ENCODE measurements at places on chromosomes 6 and 20.

DNA sequence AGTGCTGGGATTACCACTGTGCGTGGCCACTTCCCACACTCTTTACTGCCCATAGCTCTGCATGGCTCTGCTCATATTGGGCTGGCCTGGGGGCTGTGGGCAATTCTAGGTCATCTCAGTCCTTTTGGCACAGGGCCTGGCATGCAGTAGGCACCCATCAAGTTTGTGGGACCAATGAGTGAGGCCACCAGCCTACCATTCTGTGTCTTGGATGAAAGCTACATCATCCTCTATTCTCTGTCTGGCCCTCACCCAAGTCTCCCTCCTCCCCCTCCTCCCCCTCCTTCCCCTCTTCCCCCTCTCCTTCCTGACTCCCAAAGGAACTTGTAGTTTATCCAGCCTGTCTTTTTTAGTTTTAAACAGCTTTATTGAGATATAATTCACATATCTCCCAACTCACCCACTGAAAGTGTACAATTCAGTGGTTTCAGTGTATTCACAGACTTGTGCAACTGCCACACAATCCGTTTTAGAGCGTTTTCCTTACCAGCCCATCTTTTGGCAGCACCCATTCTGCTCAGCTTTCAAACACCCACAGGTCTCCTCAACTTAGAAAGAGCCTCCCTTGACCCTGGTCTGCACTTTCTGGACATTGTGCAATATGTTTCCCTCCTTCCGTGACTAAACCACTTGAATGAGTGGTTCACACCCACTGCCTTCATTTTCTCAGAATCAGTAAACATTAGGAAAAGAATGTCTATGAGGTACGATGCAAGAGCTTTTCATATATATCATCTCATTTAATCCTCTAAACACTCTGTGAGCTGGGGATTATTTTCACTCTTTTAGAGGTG lies 21.5 kb upstream of the MRPS18A start:
- DNase-seq, result no peak

- DNase-seq, result no peak
These were observed 70.9 kb downstream of the OPN5 start for GRCh38 chr6:47852727-47853126.

DNA sequence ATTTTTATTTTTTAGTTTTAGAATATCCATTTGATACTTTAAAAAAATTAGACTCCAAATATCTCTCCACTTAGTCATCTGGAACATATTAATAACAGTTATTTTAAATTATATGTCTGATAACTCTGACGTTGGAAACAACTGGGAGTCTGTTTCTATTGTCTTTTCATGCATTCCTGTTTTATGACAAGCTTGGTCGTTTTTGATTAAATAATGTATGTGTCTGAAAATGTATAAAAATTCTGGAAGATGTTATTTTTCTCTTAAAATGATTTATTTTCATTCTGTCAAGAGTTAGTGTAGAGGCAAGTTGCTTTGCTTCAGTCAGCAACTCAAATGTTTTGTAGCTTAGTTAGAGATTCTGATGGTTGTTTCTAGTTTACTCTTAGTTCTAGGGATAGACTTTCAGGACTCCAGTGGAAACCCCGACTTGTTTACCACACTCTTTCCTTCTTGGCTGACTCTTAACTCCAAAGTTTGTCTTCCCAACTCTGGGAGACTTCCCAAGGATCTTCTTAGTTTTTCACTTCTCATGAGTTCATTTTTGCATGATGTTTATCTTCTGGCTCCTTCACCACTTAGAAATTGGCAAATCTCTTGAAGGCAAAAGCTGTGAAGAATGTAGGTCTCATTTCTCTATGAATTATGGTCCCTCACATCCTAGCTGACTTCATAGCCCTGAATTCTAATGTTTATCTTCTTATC lies 190.9 kb downstream of the LAMA2 start:
- DNase-seq, result no peak

DNA sequence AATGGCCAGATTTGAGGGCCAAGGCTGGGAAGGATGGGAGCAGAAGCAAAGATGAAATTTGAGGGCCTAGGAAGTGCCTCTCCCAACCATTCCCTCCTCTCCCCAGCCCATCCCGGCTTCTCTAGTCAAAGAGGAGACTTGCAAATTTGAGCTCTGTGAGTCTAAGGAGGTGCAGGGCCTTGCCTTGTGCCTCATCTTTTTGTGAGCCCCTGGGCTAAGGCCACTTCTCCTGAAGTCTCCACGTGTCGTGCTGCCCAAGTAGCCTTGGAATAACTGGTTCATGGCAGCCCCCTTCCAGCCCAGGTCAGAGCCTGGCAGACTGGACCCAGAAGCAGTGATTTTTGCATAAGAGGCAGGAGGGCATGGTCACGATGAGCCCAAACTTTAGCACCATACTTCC lies 6.7 kb downstream of the PTGIS start:
- no peak for DNase-seq

DNA sequence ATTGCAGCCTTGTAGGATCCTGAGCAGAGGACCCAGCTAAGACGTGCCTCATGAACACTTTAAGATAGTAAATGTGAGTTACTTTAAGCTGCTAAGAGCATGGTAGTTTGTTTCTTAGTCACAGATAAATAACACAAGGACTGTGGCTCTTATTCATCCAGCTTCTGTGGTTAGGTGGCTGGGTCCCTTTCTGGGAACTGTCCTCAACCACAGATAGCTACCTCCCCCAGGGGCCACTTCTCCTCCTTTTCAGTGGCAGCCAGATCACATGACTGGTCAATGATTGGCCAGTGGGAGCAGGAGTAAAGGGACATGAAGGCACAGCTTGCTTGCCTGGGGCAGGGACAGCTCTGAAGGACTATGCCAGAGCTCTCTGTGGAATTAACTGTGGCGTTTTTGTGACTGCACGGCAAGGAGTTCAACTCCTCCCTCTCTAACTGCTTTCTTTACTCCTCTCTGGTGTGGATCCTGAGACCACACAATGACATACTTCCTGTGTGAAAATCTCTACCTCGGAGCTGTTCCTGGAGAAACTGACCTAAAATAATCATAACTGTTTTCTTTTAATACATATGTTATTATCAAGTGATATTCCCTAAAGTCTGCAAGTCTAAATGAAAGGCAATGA lies 76.5 kb downstream of the NRN1 start:
- no peak for DNase-seq

GRCh38 chr20:6940048-6940447 lies 172.6 kb downstream of the BMP2 start:
- no peak for DNase-seq

- DNase-seq, result no peak
These were observed 106.6 kb upstream of the LRFN2 start for GRCh38 chr6:40693768-40694167.

DNA sequence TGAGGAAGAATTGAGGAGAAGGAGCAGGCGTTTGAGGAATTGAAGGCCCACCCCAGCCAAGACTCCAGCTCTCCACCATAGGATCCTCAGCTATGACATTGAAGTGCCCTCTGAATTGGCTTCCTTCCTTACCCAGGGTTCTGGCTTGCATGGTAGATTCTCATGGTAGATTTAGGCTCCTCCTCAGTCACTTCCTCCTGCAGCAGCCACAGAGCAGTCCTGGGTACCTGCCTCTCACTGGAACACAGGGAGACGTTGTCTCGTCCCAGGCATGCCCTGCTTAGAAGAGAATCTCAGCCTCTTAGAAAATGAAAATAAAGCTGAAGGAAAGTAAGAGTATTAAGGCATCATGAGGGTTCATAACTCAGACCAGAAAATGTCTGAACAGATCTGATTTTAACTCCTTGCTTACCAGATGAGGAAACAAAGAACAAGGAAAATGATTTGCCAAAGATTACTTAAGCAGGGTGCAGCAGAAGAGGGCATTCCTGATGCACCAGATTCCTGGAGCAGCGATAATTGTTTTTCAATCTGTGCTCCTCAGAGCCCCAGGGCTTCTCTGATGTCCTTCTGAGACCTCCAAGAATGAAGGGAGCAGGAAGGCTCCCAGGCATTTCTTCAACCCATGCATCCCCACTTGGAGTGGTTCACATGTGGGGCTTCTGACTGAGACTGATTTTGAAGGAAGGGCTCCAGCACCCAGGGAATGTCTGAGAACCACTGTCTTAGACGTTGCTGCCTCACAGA lies 219.8 kb downstream of the HIVEP2 start:
- no peak for DNase-seq

- DNase-seq, result peak; percentile 5
These were observed 47.9 kb upstream of the ARID1B start for GRCh38 chr6:156729248-156729647.

GRCh38 chr20:4953881-4954280 lies 47.4 kb downstream of the SLC23A2 start:
- DNase-seq, result no peak

DNA sequence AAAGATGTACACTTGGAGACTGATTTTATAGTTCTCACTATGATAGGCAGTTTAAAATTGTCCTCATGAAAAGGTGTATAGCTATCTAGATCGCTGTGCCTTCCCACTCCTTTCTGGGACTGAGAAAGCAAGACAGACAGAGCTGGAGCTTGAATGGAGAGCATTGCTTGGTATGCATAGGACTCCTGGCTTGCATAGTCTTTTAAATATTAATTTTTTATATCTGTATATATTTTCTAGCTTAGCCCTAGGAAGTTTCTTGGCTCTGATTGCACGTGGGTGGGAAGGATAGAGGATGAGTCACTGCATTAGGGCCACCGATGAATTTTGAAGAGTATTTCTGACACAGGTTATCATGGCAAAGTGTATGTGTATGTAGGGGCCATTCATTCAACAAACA lies 150.0 kb upstream of the SPACA1 start:
- DNase-seq, result no peak

GRCh38 chr20:48827855-48828733 lies at the start of gene PREX1:
TSS of gene PREX1 (minus strand) at chr20:48827999. CDS start at chr20:48827860, 139 bp downstream.
- peak; percentile 72 for DNase-seq

DNA sequence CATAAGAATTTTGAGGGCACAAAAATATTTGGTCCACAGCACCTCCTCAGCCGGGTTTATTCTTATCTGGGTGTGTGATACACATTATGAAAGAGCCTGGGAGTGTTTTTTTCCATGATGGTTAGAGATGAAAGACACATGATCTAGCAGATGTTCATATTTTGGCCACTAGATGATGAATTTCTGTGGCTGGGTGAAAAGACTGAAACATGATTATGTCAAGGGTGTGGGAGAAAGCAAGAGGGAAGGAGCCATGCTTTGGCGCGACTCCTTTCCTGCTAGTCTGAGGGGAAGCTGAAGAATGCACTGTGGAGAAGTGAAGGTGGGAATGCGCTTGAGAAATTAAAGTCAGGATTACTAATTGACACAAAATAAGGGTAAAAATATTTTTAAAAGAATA lies 102.3 kb downstream of the SH3BGRL2 start:
- no peak for DNase-seq

DNA sequence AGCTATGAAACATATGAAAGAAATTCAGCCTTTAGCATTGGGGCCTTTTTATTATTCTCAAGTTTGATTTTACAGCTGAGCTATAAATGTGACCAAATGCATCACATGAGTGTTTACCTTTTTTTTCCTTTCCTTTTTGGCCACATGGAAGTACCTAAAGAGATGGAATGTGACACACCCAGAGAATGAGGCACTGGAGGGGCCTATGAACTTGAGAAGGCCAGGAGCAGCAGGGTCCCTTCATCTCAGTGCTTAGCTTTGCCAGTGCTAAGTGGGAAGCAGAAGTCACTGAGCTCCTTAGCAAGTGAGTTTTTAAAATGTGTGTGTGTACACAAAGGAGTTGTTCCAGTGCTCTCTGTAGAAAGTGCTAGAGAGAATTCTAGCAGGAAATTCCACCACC lies 44.7 kb downstream of the RREB1 start:
- no peak for DNase-seq

GRCh38 chr6:112980676-112981075 lies 633.5 kb downstream of the RFPL4B start:
- no peak for DNase-seq

- no peak for DNase-seq
These were observed 1.7 kb downstream of the GABBR1 start for GRCh38 chr6:29631209-29631810.

GRCh38 chr6:95548188-95548786 lies 29.0 kb upstream of the MANEA start:
- no peak for DNase-seq

DNA sequence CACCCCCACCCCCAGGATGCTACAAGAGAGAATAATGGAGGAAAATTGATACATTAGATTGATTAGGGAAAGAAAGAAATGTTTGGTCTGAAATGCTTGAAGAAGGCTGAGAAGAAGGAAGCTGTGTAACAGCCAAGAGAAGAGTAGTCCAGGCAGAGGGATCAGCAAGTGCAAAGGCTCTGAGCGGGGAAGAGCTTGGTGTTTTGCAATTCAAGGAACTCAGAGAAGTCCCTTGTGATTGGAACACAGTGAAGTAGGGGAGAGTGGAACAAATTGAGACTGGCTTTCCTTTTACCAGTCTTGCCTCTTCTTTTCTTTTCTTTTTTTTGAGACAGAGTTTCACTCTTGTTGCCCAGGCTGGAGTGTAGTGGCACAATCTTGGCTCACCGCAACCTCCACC lies 76.6 kb upstream of the CHD6 start:
- no peak for DNase-seq

DNA sequence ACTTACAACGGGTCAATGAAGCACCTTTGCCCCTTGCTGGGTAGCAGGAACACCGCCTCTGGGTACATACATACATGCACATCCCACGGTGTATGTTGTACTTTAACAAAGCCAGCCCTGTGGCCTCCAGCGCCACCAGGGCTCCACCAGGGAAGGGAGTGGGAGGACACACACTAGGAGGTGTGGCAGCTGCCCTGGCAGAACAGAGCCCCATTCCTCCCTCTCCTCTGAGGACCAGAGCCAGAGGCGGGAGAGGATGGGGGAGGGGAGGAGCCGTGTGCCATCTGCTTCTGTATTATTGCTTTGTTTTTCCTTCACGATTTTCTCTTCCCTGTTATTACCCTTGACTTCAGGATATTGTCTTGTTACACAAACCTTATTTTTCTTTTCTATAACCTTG lies 105.8 kb upstream of the TRAF3IP2 start:
- DNase-seq, result no peak

- DNase-seq, result no peak
These were observed 70.6 kb downstream of the ATXN1 start for GRCh38 chr6:16690608-16691142.

GRCh38 chr6:167690931-167691330 lies 135.8 kb upstream of the AFDN start:
- DNase-seq, result no peak

DNA sequence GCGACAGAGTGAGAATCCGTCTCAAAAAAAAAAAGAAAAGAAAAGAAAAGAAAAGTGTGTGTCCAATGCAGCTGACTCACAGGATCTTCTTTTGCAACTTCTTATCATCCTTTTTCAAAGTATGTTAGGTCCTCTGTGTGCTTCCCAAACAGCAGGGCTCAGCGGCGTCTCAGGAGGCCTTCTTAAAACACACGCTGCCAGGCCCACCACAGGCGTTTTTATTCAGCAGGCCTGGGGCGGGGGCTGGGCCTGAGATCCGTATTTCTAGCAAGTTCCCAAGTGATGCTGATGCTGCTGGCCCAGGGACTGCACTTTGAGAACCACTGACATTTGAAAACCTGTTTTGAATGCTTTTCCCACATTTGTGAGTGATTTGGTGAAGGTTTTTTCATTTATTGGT lies 57.1 kb downstream of the PSMG4 start:
- no peak for DNase-seq

- no peak for DNase-seq
These were observed 94.4 kb upstream of the BMP2 start for GRCh38 chr20:6673071-6673470.

GRCh38 chr6:31115941-31116560 lies 1.5 kb downstream of the PSORS1C1 start:
- no peak for DNase-seq
